ENCODE measurements at places on chromosomes 5 and 9.

DNA sequence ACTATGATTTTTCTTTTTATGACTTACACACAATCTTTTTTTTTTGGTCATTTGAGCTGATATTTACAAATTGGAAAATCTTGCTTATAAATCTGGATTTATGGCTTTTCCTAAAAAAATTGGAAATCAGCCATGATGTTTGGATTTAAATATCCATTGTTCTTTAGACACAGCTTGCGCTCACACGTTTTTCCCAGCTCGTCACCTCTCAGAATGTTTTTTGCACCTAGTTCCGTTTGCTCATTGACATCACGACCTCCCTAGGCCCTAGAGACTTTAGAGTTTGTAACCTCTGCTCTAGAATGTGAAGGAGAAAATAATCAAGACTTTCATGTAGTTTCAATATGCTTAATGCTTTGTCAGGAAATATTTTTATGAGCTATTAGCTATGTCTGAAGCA lies 930.5 kb downstream of the TLE4 start:
- DNase-seq = no peak

DNA sequence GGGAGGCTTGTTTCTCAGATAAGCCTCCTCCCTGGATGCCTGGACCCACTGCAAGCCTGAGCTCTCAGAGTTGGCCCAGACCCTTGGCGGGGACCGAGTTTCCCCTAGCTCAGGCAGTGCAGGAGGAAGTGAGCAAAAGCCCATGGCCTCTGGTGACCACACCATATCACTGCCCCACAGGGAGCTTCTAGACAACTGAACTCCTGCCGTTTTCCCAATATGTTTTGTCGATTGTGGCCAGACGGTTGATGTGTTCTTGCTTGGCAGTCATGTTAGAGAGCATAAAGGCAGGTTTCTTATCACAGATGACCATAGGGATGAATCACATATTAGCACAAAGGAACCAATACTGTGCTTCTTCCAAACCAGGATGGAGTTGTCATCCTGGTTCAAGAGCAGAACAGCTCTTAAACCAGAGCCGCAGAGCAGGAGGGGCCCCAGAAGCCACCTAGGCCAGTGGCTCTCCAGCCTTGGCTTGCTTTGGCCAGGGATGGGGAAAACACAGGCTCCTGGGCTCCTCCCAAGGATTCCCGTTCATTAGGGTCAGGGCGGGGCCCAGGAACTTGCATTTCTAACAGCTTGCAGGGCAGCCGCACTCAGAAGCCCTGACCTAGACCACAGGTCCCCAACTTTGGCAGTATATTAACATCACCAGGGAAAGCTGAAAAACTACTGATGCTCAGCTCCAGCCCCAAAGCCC lies 113.1 kb upstream of the TBC1D2 start:
- DNase-seq = no peak

DNA sequence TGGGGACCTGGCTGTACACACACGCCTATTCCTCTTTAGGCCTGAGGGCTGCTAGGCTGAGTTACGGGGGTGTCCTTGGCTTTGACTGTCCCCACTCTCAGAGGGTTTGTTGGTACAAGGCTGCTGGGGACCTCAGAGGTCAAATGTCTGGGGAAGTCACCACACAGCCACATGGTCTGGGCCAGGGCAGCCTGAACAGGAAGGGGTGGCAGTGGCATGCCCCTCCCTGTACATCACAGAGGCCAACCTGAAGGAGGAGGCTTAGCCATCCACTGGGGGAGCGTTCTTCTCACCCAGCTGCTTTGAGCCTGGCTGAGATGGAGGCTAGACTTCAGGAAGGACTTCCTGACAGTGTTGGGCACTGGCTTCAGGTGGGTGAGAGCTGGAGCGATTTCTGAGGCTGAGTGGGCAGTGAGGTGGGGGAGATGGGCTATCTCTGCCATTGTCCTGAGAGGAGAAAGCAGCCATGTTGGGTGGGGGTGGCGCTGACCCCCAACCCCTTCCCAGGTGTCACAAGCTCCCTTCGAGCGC lies 36.3 kb downstream of the CXXC5 start:
- DNase-seq = no peak

DNA sequence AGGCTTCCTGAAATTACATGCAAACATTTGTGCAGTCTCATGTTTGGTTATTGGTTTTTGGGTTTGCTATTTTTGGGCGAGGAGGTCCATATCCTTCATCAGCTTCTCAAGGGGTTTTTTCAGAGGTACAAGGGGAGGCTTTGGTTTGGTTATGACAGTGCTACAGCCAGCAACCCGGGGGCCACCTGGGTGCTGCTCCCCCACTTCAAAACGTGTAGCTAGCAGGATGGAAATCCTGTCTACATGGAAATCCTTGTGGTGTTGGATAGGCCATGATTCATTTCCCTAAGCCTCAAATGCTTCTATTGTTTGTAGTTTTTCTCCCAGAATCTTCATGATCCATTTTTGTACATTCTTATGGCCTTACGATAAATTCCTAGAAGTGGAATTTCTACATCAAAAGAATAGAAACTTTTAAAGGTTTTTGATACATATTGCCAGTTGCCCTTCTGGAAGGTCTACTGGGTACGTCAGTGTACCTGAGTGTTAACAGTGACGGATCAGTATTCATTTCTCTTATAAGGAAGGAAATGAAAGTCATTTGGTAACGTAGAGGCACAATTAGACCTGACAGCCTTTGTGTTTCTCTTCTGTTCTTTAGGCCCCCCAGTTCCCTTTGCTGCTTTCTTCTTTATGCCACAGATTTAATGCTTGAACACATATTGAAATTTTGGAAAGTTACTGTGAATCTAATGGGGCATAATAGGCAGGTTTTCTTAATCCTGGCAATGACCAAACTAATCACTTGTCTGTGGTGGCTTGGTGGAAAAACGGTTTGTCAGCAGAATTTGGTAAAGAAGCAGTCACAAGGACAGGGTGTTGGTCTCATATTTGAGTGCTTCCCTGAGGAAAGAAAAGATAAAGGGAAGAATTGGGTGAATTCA lies 69.7 kb upstream of the ABL1 start:
- DNase-seq = no peak

DNA sequence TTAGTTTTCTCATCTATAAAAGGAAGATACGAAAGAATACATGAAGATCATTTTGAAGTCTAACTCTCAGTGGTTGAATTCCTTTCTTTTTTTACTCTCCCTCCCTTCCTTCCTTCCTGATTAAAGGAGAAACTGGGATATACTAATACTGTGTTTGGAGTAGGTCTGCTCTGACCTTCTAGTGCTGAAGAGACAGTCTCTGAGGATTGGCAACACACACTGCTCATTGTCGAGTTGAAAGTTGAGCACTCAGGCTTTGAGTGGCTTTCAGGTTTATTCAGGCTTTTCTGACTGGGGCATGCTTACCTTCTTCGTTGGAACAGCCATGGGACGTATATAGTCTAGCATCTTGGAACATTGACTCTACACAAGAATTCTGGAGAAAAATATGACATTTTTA lies 86.9 kb upstream of the RPS23 start:
- no peak for DNase-seq

- DNase-seq = no peak
Measured at GRCh38 chr5:147290261-147290660, 55.4 kb downstream of the STK32A start.

DNA sequence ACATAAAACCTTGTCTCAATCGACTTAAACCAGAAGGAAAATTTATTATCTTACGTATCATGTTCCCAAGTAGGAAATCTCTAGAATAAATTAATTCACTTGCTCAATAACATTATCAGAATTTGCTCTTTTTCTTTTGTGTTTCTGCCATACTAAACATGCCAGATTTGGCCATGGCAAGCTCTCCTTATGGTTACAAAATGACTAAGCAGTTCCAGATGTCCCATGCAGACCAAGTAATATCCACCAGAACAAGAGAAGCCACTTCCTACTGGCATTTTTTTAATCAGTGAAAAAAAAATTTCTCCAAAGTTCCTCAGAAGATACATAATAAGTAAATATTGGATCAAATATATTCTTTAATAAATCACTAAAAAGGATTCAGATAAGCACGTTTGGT lies 25.2 kb upstream of the ADAMTS6 start:
- no peak for DNase-seq

GRCh38 chr5:57950616-57951228 lies 468.1 kb upstream of the ACTBL2 start:
- no peak for DNase-seq

DNA sequence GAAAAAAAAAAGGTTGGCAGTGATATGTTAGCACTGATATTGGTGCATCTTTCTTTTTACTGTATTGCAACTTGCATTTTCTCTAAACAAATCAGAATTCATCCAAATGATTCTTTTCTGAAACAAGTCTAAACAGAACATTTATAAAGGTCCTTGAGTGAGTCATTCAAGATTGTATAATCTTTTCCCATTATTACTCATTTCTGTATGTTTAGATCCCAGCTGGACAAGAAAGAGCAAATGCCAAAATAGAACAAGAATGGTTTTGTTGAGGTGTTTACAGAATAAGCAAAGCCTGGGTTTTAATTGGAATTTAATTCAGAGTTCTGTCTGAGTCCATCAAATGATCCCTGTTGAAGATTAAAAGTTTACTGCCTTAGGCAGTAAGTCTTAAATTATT lies 112.3 kb downstream of the VCAN start:
- DNase-seq = no peak

Measured in T follicular helper cell (primary cell).